ENCODE measurements at places on chromosomes 4 and X. TPM values are rescaled to one million over a fixed set of nuclear protein-coding genes. Genes with fewer than 3 reads are reported as not detected.

Gene CT45A9
- polyA plus RNA-seq = not detected

Gene CEP44
- 3.4 TPM for polyA plus RNA-seq

Gene ATP2B3
- 0.02 TPM for polyA plus RNA-seq

Gene MAGEA1
- not detected for polyA plus RNA-seq

Gene UGT2A1
- not detected for polyA plus RNA-seq

Gene SYTL4
- polyA plus RNA-seq = 3.5 TPM

Gene CENPVL3
- polyA plus RNA-seq = not detected

Gene TEX13D
- not detected for polyA plus RNA-seq

Gene PCDH11X
- polyA plus RNA-seq = not detected

Gene BOD1L1
- polyA plus RNA-seq = 20.9 TPM

Gene ASMTL
- 20.2 TPM for polyA plus RNA-seq

Gene NDST4
- polyA plus RNA-seq = not detected
